Fibroblast of skin of right biceps (primary cell): ENCODE measurements at places on chromosomes 5 and 9.

GRCh38 chr9:2367970-2368369, 253.6 kb upstream of the VLDLR start:
- DNase-seq, result no peak

DNA sequence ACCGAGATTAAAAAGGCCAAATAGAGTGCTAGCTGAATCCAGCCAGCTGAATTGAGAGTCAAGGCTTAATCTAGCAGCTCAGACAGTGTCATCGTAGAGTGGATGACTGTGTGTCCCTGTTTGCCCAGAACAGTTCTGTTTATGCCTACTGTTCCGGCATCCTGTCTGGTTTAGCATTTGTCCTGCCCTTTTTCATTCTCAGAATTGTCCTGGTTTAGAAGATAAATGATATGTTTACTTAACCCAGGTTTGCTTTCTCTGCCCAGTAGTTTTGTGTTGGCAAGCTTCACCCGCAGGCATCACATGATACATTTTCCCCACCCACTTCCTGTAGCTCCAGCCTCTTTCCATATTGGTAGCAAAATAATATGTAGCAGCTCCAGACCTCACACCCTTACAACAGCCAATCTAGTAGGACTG, 41.3 kb upstream of the ZSWIM6 start:
- DNase-seq, result no peak

GRCh38 chr9:108671794-108672193, 184.0 kb downstream of the ACTL7B start:
- DNase-seq, result peak; percentile 97

GRCh38 chr5:177389241-177390169, 5.3 kb downstream of the SLC34A1 start:
- DNase-seq, result peak; percentile 79

- DNase-seq, result peak; percentile 76
Measured at GRCh38 chr5:69276422-69277174, 41.9 kb downstream of the CDK7 start.

GRCh38 chr5:170020423-170020822, 40.1 kb upstream of the INSYN2B start:
- DNase-seq, result no peak

DNA sequence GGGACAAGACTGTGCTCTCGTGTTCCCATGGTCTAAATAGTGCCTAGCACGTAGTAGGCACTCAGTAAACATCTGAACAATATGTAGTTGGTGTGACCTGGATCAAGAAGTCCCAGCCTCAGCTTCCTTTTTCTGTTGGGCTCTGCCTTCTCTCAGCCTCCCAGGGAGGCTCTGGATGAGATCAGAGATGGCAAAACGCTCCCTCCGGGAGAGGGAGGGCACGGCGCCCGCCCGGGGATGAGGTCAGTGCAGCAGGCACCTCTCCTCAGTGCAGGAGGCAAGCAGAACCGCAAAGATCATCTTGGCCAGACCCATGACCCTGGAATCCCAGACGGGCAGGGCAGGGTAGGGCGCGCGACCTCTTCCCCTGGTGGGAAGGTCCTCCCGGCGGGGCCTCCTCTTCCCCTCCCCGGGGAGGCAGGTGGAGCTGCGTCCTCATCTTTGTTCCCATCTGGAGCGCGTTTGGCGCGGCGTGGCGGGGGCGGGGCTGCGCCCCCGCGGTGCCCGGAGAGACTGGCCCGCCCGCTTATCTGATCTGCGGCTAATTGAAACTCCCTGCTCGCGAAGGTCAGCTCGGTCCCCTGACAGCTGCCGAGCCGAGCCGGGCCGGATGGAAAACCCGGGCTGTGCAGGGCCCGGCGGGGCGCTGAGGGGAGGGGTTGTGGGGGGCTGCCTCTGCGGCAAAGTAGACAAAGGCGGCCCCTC, 60.9 kb downstream of the CXXC5 start:
- peak; percentile 61 for DNase-seq
